ENCODE measurements at places on chromosomes 11 and 22.

- no peak for DNase-seq
Measured at GRCh38 chr11:123219066-123219690, 24.1 kb upstream of the CLMP start.

GRCh38 chr22:20638507-20638870, 131.1 kb downstream of the MED15 start:
- no peak for DNase-seq

DNA sequence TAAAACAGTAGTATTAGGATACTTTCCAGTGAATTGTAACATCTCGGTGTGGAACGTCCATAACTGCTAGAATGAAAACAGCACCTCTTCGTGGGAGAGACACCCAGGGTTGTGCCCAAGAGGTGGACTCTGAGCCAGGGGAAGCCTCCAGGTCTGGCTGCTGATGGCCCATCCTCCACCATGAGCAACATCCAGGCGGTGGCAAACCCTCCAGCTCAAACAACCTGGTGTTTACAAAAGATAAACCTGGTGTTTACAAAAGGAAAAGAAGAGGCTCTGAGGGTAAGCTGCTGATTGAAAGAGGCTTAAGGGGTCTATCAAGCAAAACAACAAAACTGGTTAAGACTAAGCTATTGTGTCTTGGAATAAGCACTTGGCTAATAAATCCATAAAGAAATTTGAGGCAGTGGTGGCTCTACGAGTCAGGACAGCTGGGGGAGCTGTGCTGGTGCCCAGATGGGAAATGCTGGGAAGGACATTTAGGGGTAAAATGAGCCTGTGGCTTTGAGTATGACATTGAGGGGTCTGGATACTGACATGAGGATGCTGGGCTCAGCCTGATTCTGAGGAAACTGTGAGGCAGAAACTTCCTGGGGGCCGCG, 909.0 kb downstream of the BRD1 start:
- DNase-seq: no peak

DNA sequence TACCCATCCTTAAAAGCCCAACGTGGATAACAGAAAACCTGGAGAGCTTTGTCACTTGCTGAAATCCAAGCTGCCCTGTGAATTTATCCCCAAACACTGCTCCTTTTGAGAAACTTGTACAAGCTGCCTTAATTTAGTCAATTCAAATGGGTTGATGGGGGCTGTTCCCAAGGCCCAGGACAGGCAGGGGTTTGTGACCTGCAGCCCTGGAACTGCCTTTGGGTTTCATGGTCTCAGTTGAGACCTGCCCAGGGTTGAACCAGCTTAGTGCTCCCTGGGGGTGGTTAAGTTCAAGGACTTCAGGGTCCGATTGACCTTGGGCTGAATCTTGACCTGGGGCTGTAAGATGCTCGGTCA, 112.1 kb upstream of the OR4B1 start:
- no peak for DNase-seq

- DNase-seq: peak; percentile 45
Measured at GRCh38 chr11:78138694-78139421, 568 bp downstream of the ALG8 start.

GRCh38 chr11:107801641-107802040, 56.9 kb downstream of the SLC35F2 start:
- no peak for DNase-seq

- no peak for DNase-seq
Measured at GRCh38 chr11:2516276-2517015, 71.6 kb downstream of the KCNQ1 start.

DNA sequence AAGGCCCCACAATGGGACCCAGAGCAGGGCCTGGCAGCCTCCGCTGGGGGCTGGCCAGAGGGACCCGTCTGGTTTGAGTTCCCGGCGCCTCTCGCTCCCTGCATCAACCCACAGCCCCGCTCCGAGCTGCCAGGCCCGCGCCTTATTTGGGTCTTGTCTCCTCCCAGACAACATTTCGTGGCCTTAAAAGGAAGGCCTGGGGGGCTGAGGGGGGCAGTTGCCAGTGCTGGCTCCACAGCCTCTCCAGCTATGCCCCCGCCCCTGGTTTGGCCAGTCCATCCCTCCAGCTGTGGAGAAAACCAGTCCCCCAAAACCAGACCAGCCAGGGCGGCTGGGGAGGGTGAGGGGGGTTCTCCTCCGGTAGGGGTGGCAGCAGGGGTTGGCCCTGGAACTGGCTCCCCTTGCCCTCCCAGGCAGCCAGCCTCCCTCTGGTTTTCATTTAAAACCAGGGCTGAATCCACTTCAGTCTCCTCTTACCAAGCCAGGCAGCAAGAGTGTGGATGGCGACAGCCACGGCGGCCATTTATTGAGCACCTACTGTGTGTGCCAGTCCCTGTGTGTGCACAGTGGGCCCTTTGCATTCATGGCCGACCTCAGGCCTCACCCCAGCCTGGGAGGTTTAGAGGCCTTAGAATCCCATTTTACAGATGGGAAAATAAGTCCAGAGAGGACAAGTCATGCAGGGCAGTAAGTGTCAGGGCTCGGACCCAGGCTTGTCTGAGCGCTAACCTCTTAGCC, 18.6 kb downstream of the EMID1 start:
- DNase-seq: no peak

DNA sequence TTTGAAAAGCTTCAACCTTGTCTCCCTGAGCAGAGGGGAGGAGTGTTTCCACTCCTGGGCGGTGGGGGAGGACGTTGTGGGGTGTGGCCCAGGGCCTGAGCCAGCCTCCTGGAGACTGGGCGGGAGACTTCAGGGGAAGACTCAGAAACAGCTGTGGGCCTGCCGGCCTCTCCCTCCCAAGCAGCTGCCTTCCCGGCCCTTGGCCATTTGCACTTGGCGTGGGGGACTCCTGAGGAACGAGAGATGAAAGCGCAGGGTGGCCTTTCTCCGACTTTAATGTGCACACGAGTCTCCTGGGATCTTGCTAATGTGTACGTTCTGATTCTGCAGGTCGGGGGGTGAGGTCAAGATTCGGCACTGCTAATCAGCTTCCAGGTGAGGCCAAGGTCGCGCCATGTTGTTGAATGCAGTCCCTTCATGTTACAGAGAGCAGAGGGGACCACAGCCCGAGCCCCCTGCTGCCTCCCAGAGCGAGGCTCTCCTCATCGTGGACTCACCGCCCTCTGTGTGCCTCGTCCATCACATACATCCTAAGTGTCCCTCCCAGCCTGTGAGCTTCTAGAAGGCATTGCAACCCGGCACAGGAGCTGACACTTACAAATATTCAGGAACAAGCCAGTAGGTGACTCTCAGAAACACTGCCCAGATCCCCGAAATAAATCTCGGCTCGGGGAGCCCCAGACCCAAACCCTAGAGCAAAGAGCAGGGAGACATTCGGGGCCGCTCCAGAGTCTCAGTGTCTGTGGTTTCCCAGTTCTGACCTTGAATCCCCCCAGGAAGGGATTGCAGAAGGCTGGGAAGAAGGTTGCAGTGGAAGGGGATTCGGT, 7.7 kb downstream of the LIF start:
- peak; percentile 74 for DNase-seq

DNA sequence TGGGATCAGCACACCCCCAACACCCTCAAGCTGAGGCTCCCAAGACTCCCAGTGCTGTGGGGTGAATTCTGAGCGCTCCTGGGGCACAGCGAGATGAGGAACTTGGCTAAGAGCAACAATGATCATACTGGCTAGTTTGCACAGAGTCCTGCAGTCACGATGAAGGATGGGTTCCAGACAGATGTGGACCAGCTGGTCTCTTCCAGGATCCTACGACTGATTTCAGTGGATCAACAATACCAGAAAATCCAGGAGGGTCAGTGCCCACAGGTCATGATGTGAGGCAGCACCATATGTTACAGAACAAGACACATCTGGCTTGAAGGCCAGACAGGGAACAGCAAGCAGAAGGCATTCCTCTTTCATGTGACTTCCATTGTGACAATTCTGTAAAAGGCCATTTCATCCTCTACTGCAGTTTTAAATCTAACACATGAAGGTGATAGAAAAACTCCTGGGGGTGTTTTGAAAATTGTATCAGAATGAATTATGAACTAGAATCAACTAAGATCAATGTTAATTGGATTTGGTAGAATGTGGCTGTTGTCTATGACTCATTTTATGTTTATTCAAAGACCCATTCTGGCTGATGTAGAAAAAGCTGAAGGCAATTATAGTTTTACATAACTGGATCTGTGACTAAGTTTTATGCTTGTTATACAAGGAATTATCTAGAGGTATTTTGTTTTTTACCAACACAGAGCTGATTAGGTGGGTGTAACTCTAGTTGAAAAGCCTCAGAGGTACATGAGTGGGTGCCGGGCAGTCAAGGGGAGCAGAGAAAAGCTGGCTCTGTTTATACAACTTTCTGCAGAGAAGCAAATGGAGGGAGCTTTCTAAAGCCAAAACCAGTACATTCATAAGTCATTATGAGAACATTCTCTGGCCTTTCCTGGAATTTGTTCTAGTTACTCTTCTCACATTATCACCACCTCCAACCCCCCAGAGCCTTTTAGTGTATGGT, 29.1 kb downstream of the OR52K1 start:
- DNase-seq: no peak

GRCh38 chr11:535210-535518, 212 bp downstream of the HRAS start:
- DNase-seq: no peak

GRCh38 chr11:99766811-99767210, 746.1 kb downstream of the CNTN5 start:
- no peak for DNase-seq

- DNase-seq: no peak
Measured at GRCh38 chr11:77423624-77424023, 50.3 kb downstream of the PAK1 start.

GRCh38 chr11:118078911-118079411, 2.1 kb downstream of the TMPRSS4 start:
- no peak for DNase-seq

DNA sequence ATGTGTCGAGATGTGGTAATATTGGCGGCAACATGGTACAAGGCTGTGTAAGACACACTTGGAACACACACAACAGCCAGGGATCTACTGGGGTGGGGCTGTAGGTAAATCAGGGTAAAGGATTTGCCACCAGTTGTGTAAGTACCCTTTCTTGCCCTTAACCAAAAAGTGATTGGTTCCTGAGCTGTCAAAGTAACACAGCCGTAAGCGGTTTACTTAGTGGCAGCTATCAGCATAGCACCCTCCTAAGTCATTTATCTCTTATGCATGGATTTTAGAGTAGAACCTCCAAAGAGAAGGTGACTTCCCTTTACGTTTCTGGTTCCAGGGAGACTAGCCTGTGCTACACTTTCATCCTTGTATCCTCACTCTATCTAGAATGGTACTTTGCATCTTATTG, 57.2 kb downstream of the SPECC1L start:
- no peak for DNase-seq

- DNase-seq: peak; percentile 34
Measured at GRCh38 chr11:94968334-94968958, 4.9 kb downstream of the CWC15 start.

DNA sequence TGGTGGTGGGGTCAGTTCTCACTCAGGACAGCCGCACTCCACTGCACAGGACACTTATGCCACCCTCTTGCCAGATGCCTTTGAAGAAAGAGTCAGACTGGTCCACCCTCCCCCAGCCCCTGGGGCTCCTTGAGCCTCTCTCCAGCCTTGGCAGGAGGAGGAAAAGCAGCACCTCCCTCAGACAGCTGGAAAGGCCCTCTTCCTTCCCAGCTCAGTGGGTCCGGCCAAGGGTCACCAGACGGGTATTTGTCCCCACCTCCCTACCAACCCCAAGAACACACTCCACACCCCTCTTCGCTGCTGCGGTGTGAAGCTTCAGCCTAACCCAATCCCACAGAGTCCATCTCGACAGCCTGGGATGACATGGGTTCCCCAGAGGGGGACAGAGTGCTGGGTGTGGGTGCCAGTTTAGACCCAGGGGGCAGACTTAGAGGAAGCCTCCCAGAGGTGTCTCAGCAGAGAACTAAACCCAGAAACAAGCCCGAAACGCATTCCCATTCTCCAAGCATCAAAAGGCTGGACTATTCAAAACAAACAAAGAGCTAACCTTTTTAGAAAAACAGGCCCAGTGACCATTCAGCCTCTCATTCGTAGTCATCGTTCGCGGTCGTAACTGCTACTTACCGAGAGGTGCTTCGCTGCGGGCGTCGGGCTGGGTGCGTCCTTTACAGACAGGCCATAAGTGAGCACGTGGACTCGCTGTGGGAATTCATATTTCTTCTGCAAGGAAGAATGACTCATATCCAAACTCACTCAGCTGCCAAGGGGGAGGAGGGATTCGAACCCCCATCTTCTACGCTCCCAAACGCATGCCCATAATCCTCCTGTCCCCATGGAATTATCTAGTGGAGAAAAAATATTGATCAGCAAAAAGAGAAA, 57.5 kb upstream of the ANO1 start:
- no peak for DNase-seq

DNA sequence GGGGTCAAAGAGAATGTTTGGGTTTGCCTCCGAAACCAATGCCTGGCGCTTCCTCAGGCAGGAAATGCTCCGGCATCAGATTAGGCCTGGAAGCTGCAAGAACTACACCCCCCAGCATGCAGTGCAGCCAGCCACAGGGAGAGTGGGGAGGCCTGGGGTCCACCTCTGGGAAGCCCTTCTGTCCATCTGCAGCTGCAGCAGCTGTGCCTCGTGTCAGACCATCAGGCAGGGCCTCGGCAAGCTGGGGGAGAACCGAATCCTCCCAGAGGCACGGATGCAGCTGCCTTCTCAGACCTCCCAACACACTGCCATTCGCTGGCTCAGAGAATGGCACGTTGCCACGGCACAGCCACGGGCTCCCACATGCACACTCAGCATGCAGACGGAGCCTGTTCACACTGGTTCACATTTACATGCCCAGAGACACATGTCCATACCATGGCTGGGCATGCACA, 57.4 kb downstream of the NECTIN1 start:
- no peak for DNase-seq

DNA sequence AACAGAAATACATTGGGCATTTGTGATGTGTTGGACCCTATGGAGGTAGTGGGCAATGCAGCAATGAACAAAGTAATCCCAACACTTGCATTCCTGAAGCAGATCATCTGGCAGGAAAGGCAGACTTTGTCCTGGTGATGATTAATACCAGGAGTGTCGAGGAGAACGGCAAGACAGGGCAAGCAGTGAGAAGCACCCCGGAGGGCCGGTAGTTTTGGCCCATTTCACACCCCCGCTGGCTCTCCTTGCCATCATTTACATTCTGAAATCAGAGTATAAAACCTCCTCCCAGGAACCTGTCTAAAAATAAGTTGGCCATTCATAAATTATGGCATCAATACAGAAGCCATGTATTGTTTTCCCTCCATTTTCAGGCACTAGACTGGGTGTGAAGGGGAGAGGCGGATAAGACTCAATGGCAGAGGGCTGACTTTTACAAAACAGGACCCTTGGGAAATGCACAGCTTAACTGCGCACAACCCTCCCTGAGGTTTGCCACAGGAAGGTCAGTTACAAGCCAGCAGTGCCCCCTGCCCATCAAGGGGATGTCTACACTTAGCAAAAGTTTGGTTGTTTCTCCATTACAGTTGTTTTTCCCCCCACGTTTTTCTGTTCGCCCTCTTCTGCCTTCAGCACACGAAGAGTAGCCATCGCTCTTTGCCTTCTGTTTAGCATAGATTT, 55.6 kb downstream of the OPCML start:
- no peak for DNase-seq

DNA sequence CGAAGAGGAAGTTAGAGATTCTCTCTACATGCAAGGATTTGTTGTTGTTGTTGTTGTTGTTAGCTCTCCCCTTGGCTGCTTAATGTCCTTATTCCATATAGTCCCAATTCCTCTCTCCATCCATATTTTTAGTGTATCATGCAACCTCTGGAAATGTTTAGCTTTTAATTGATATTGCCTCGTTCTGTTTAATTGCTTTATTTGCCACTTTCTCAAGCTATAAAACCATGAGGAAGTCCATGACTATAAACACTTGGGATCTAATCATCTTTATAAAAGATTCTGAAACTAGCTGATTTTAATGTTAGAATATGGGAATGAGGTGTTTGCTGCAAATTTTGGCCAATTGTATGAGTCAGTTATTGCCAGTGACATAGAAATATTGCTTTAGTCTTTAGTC, 5.5 kb upstream of the OR9G1 start:
- no peak for DNase-seq

Data from SW480 (cell line).